ENCODE measurements at places on chromosomes 4 and X.

DNA sequence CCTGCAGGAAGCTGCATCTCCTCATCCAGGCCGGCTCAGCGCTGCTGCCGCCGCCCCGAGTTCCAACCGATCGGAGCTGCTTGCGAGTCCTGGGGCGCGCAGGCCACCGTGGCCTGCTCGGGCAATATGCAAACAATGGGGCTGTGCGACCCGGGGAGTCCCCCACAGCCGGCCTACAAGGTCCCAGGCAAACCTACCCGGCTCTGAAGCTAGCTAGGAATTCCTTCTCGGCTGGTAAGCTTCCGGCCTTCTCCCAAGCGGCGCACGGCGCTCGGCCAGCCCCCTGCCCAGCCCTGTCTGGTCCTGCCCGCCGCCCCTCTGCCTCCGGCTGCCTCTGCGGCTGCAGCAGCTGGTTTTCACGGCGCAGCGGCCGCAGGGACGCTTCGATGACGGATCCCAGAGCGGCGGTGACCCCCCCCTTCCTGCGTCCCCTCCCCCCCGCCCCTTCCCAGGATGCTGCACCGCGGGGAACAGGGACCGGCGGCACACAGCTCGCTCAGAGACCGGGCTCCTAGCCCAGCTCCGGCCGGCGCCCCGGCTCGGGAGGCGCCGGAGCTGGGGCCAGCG, 59.4 kb downstream of the TSC22D3 start:
- DNase-seq = peak; percentile 39

DNA sequence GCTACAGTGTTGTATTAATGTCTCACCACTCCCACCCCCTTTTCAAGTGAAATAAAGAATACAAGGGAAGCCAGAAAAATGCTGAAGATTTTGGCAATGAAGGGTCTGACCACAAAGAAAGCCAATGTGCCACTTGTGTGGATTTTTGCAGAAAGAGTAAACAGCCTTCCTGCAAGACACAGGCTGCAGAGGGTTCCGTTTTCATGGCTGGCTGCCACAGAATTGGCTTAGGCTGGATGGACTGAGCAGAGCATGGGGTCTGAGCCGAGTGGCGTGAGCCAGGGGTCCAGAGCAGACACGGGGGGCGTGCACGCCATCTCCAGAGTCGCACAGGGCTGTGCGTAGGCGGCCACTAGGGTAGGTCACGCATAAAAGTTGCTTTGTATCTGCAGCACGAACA, 69.2 kb downstream of the MTNR1A start:
- DNase-seq = peak; percentile 41

- DNase-seq = peak; percentile 61
Measured at GRCh38 chr4:73729534-73730165, 10.7 kb upstream of the CXCL8 start.

DNA sequence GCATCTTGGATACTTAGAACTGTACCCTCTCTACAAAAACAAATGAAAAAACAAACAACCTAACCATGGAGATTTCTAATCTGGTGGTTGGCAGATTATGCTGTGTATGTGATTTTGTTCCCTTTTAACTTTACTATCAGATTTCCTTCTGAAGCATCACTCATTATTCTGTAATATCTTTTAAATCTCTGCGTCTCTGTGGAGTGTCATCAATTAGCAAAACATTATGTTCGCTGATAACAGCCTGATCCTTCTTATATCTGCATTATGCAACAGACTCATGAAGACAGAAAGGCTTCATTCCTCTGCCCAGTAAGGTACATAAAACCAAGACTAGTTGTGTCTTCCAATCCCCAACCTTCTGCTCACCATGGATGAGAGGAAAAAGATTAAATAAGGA, 110.3 kb upstream of the PDE5A start:
- DNase-seq = no peak
